Stimulated activated memory B cell treated with anti-CD40 and anti-IgM and Interleukin-4, amounts not matched to agents 10 μg/mL and 1 μg/mL and 100 μg/mL, for 72 hours (primary cell): ENCODE measurements at places on chromosomes 4 and X.

GRCh38 chr4:180060159-180060889 lies 2182.9 kb upstream of the TENM3 start:
- ATAC-seq, result no peak

DNA sequence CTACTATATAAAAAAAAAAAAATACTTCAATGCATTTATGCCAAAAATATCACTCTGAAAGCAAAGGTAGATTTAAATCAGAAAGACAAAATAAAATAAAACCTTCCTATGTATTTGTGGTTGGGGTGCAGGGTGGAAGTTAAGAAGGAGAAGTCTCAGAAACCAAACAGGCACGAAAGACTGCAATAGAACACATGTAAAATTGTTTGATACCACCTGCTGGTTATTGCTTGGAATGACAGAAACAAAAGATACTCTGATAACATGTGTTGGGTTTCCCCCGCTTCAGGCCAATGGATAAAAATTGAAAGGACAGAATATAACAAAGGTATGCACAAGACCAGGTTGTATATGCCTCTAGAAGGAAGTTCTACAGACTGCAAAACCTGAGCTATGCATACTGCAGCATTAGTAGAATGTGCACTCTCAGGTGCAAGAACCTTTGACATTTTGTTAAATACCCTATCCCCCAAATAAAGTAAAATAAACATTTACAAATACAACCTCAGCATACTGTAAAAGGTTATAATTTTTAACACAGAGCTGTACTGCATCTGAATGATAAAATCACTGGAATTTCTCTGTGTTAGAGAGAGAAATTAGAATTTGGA lies 118.8 kb downstream of the GABRA2 start:
- ATAC-seq, result no peak

GRCh38 chr4:56531149-56531770 lies 25.7 kb downstream of the ARL9 start:
- no peak for ATAC-seq

DNA sequence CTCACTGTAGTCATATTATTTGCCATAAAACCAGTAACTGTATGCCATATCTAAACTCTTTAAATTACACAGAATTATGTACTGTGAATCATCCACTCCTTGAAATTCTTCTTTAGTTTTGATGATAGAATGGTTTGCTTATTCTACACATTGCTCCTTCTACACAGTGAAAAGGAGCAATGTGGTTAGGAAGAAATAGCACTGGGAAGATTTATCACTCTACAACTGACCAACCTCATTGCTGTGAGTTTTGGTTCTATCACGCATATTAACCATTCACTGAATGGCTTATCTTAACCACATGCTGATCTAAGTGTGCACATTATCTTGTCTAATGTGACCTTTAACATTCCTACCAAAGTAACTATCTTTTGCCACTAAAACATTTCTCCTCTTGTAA lies 415.7 kb upstream of the NDST4 start:
- ATAC-seq, result no peak

- no peak for ATAC-seq
Measured at GRCh38 chr4:2266181-2266580, 4.3 kb upstream of the MXD4 start.
